ENCODE measurements at places on chromosomes 11 and 22.

- DNase-seq = no peak
Observed at GRCh38 chr11:20844630-20845029, 175.2 kb downstream of the NELL1 start.

GRCh38 chr22:44956840-44957767 lies 52.7 kb downstream of the PHF21B start:
- no peak for DNase-seq

DNA sequence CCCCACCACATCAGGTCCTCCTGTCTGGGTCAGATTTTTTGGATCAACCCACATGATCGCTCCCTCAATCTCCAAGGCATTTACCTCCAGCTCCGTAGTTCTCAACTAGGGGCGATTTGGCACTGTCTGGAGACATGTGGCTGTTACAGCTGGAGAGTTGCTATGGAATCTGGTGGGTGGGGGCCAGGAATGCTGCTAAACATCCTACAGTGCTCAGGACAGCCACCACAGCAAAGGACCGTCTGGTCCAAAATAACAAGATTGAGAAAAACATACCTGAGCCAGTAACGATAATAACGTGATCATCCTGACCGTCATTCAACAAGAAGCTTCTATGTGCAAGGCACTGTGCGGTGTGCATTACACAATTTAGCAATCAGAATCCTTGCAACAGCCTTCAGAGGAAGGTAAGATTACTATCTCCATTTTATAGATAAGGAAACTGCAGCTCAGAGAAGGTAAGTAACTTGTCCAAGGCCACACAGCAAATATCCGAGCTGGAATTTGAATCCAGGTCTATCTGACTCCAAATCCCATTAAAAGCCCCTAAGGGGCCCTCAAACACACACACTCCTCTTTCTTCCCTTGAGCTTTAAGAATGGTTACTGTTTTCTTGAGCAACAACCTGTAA lies 14.3 kb upstream of the CRY2 start:
- no peak for DNase-seq

DNA sequence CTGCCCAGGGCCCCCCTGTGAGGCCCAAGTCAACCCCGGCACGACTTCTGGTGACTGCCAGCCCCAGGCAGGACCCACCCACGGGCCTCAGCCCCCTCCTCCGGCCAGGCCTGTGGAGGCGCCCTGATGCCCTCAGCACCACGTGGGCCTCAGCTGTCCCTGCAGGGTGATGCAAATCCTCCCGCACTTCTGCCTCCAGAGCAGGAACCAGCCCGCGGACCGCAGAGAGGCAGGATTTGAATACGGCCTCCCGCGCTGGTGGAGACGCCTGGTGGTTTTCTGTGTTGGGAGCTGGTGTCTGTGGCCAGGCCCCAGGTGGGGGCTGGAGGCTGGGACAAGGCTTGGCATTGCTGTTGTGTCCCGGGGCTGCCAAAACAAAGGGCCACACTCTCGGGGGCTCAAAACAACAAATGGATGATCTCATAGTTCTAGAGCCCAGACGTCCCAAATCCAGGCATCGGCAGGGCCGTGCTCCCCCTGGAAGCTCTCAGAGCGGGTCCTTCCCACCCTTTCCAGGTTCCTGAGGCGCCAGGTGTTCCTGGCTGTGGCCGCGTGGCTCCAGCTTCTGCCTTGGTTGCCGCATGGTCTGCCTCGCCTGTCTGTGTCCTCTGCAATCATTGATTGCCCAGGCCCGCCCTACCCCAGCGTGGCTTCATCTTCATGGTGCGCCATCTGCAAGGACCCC lies 19.4 kb downstream of the TRPM5 start:
- DNase-seq = no peak

DNA sequence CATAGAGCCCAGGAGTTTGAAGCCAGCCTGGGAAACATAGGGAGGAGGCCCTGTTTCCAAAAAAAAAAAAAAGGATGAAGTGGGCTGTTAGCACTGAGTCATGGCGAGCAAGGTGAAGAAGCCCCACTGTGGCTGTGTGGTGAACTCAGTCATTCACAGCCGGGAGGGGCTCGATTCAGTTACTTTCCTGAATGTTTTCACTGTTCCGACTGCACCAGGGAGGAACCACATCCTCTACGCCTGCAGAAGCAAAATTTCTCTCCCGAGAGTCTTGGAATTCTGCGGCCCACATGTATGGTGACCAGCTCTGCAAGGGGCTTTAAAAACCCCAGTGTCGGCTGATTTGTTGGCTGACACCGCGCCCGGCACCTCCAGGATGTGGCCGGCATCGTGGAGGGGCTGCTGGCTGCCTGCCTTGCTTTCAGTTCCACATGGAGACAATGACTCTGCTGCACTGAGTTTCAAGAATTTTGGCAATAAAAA lies 27.8 kb upstream of the GRAMD4 start:
- DNase-seq = peak; percentile 63

DNA sequence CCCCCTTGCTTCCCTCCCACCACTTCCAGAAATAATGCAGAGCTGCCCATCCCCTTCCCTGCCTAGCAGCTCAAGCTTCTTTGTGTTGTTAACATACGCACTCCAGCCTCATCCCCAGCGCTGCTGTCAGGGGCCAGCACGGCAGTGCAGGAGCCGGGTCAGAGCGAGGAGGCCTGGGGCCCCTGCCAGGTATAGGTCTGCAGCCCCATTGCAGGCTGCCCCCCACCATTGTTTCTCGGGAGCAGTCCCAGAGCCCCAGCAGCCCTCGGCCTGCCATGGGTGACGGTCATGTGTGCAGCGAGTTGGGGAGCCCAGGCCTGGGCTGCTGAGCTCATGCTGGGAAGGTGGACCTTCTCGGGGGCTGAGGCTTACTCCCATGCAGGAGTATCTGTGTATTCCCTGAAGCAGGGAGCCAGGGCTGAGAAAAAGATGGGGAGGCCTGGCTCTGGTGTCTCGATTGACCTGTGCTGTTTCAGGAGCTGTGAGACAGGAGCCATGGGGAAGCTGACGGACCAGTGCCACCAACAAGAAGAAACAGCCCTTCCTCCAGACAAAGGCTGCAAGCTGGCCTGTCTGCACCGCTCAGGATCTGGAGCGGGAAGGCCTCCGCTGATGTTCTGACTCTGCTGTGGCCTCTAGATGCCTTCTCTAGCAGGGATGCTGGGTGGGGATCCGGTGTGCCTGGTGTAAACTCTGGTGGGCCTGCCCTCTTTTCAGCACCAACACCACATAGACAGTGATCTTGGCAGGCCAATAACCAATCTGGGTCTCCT lies 220.5 kb upstream of the B3GAT1 start:
- DNase-seq = no peak

DNA sequence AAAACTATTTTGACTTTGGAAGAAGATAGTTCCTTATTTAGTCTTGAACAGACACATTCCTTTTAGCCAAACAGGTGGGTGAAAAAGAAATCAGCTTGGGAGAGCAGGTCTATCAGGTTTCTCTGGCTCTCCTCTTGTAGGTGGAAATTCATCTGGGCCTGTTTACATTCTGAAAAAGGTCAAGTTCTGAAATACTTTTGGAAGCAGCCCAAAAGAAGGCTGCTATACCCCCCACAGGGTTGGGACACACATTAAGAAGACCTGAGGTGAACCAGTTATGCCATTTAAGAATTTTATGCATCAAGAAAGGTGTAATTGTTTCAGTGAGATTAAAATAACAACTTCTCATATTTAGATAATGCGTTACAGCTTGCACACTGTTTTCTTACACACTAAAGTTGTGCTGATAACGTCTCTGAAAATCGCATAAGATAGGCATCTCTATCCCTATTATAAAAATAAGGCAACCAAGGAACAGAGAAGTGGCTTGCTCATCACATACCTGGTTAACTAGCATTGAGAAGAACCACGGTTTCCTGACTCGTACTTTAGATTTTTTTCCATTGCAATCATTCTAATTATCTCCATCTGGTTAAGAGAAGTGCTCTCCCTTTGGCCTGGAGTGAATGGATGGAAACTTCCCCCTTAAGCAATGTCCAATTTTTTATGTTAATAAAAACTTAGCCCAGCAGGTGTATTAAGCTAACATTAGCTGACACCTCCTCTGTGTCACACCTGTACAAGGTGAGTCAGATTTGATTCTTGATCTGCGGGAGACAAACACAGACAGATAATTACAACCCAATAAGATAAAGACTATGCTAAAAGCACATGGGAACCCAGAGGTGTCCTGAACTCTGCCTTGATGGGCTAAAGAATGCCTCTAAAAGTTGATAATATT lies 60.5 kb upstream of the UCP3 start:
- DNase-seq = no peak

DNA sequence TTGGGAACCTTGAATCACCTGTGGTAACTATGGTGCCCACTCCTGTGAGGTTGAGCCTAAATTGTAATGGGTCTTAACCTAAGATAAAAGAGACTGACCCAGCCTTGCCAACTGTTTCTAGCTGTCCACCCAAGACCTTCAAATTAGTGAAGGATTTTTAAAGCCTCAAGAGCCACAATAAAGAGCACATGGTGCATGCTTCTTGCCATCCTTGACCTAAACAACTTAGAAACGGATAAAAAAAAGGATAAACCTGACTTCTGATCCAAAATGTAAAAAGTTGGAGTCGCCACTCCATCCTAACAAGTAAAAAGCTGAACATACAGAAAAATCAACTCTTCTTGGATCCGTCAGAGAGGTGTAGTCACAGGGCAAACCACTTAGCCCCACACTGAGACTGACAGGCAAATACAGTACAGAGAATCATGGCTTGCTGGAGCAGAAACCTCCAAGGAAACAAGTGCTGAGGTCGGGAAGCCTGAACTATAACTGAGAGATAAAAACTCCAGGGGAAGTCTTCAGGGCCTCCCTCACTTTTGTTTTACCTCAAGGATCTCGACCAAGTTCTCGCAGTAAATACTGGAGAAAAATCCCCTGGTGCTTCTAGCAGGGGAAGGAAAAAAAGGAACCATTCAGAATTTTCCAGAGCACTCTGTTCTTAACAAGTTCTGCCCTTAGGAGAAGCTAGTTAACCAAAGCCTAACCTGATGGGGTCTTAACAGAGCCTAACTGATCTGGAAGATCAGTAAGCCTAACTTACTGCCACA lies 16.3 kb downstream of the ENTHD1 start:
- DNase-seq = no peak

GRCh38 chr11:6431861-6432260 lies 8.9 kb downstream of the HPX start:
- peak; percentile 27 for DNase-seq

GRCh38 chr11:128701936-128702335 lies 8.1 kb downstream of the FLI1 start:
- DNase-seq = no peak

GRCh38 chr11:130816546-130817329 lies 99.5 kb downstream of the SNX19 start:
- DNase-seq = no peak

DNA sequence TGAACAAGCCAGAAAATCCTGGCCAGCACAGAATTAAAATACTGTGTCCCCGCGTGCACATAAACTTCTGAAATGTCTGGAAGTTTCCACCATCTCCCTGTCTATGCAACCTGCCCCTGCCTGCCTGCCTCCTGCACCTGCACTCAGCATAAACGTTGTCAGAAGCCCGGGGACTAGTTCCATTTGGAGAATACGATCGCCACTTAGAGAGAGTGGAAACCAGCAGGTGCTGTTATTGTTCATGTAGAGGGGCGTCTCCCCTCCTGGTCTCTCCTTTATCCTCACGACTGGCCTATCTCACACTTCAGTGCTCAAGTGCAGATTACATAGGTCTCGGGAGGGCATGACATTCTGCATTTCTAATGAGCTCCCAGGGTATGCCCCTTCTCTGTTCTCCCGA lies 35.6 kb downstream of the MPPED1 start:
- DNase-seq = no peak

DNA sequence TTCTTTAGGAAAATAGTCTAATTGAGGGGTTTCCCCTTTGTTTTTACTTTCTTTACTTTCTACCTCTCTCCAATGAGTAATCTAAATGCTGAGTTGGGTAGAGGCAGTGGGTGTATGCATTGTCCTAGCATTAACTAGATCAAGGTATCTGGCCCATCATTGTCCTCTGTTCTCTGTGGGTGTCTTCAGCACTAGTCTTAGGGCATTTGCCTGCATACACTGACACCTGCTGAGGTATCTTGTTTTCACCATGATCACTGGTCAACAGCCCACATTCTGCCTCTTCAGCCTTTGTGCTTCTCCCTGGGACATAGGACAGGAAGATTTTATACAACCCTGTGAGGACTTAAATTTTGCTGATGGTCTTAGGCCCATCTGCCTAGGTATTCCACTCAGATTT lies 371.1 kb downstream of the RAB38 start:
- no peak for DNase-seq

DNA sequence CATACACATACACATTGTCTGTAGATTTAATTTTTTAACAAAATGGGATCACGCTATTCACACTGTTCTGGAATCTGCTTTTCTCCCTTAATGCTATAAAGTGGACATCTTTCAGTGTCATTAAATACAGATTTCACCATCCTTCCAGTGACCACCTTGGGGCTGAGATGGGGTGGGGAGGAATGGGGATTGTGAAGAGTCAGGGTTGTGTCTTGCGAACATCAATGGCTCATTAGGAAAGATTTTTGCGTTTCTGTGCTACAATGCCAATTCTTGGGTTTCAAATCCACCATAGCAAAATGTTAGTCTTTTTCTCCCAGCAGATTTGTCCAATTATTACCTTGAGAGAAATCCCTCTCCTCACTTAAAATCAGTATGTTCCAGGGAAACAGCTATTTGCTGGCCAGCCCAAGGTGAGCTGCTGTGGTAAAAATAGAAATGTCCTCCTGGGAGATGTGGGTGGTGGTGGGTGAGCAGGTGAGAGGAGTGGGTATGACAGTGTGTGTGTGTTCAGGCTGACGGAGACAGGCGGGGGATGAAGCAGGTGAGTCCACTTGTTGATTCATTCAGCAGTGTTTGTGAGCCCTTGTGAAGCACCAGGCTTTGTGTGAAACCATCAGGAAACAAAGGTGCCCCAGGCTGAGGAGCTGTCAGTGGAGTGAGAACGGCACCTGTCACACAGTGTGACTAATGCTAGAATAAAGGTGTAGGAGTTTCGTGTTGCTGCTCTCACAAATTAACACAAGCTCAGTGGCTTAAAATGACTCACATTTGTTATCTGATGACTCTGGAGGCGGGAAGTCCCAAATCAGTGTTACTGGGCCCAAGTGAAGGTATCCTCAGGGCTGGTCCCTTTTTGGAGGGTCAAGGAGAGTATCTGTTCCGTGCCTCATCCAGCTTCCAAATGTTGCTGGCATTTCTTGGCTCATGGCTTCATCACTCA lies 1.7 kb upstream of the CBX6 start:
- no peak for DNase-seq

DNA sequence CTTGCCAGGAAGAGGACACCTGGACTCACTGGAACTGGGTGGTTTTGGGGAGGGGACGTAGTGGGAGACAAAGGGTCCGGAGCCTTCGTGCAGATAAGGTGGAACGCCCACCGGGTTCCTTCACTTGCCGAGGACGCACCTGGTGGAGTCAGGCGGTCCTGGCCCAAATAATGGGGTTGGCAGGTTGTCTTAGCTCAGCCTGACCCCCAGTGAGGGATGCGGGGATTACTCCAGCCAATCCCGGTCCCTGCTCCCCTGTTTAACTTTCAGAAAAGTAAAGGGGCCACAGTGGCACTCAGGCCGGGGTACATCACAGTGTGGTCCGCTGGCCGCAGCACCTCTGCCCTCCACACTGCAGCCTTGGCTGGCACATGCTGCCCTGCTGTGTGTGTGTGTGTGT lies 18.0 kb downstream of the A4GALT start:
- no peak for DNase-seq
